ENCODE measurements at places on chromosomes 1 and 21.

DNA sequence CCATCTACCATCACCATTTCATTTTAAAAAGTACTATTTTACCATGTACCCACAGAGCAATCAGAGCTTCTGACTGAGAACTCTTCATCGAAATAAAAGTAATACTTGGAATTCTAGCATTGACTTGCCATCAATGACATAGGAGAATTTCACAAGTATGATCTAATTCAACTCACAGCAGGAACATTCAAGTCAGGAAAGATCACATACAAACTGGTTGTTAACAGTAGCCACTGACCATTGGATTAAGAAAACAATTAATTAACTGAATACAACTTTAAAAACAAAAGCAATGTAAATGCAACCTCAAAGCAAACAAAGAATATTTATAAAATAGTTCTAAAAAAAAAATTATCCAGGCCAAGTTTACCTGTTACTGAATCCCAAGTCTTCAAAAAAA, 18.8 kb downstream of the RNF115 start:
- no peak for DNase-seq

GRCh38 chr1:66925558-66925910, 744 bp downstream of the MIER1 start:
- DNase-seq: no peak

DNA sequence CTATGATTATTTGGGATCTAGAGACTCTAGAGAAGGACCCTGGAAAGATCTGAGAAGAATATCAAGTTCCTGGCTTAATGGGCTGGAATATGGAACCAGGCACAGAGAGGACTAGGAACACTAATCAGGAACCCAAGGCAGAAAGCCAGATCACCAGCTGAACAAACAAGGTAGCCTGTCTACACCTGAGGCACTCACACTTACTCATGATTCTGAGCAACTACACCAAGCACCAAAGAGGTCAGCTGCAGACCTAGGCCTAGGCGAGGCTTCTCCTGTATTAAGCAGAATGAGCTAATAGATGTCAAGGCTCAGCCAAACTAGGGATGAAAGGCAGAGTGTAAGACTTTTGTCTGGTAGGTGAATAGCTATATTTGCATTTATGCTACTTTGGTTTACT, 368.1 kb downstream of the LTN1 start:
- DNase-seq: no peak

GRCh38 chr21:37848721-37849490, 67.4 kb downstream of the KCNJ6 start:
- no peak for DNase-seq

DNA sequence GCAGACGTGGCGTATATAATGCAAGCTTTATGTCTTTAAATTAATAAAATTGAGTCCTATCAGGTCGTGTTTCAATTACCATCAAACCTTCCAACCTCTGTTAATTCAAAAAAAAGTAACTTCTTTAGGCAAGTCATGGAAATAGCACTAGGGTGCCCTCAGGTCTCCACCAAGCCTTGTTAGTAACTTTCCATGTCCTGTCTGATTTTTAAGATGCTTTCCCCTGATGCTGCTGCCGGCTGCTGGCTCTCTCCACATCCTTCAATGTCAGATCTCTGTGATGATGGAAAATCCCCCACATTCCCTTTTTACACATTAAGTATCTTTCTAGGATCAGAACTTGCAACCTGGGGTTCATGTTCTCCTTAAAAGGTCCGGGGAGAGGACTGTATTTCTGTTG, 3.0 kb downstream of the ERG start:
- no peak for DNase-seq

DNA sequence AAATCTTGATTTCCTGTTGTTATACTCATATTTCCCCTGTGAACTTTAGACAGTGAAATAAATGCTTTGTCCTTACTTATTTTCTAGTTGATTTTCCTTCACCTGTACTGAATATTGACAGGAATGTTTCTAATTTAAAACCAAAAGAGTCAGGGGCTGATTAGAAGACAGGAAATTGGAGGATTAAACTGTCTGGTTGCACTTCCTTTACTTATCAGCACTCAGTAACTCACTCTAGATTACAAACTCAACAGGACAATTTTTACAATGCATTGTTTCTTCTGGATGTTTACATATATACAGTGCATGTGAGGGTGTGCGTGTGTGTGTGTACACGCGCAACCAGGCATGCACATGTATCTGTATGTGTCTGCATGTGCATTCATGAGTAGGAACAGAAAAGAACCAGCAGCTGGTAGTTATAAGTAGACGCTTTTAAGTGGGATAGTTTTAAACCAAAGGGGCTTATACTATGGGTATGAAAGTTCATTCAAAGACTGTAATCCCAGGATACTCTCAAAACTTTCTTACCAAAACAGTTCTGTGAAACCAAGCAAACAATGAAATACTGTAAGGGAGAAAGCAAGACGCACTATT, 212.0 kb upstream of the NFIA start:
- DNase-seq: no peak

DNA sequence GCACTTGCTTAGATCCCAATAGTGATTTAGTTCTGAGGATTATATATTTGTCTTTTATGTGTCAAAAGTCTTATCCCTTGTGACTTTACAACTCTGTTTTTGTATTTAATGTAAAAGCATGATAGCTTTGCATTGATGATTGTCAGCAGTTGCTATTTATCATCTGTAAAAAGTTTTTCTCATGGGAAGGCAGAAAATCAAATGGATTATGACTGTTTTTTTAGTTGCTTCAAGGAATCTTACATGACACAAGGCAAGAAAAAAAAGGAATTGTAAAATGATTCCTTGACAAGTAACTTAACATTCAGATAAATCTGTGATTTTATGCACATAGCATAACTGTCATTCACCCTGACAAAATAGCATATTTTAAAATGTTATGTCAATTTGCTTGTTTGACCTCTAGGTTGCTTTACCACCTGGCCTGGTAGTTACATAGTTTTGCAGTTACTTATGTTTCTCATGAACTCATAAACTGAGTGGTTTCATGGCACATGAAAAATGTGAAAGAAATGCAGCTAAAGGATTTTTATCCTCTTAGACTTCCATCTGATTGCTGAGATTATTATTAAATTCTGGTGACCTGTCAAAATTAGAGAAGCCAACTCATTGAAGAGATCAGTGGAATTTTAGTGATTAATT, 622.6 kb downstream of the ADGRL2 start:
- DNase-seq: no peak

- no peak for DNase-seq
Measured at GRCh38 chr1:31637915-31638673, 6.6 kb downstream of the PEF1 start.

DNA sequence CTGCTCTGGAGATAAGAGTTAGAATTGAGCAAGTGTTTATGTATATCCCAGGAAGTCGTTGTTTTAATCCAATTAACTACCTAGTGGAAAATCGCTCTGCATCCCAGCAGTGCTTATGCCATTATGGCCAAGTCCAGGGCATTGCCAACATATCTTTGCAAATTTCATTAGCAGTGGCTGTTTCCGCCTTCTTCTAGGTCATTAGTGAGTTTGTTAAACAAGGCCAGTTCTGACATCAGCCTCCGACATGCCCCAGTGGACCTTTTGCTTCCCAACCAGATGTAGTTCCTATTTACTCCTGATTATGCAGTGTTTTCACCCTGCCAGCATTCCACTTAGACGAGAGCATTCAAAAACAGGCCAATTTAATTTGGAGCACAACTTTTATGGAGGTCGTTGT, 106.8 kb upstream of the FAM78B start:
- DNase-seq: no peak

DNA sequence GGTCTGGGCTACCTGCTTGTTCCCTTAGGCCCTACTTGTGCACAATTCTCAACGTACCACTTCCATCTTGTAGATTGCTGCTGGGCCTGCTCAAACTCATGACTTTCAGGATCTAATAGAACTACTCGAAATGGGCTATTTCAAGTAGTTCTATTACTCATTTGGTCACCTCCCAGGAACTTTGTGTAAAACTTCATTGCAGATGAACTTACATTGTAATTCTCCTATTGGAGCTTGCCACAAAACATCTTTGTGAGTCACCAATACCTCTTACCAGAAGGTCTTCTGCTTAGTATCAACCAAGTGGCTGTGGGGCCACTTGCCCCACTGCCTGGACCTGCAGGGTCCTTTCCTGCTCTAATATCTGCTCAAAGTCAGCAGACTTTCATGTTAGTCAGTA, 10.7 kb upstream of the MYOCOS start:
- no peak for DNase-seq

GRCh38 chr1:46401964-46402626, 8.0 kb downstream of the FAAH start:
- DNase-seq: peak; percentile 20

GRCh38 chr21:30233228-30234020, 17.5 kb upstream of the CLDN8 start:
- no peak for DNase-seq

- DNase-seq: no peak
Measured at GRCh38 chr1:207398986-207399385, 55.1 kb upstream of the CR2 start.

DNA sequence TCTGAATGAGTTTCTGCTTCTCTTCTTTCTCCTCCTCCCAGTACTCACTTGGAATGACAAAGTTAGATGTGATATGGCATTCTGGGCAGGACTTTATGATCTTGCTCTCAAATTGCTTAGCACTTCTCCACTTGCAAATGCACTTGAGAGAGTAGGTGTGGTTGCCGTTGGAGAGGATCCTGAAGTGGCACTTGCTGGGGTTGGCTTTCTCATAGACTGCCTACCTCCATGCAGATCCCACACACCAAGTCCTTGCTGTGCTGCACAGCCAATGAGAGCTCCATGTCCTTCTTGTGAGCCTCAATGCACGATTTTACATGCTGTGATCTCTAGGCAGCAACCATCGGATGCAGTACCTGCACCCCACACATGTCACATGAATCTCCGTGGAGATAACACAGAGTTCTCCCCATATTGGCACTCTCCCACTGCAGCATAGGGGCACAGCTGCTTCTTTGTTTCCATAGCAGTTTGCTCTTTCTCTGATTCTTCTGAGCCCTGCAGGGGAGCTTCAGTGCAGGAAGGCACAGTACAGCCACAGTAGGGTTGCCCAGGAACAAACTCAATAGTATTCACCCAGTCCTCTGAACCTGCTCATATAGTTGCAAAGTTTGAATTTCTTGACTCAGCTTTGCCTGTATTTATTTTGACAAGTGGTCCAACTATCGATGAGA, 45.2 kb downstream of the ZNF691 start:
- DNase-seq: no peak

DNA sequence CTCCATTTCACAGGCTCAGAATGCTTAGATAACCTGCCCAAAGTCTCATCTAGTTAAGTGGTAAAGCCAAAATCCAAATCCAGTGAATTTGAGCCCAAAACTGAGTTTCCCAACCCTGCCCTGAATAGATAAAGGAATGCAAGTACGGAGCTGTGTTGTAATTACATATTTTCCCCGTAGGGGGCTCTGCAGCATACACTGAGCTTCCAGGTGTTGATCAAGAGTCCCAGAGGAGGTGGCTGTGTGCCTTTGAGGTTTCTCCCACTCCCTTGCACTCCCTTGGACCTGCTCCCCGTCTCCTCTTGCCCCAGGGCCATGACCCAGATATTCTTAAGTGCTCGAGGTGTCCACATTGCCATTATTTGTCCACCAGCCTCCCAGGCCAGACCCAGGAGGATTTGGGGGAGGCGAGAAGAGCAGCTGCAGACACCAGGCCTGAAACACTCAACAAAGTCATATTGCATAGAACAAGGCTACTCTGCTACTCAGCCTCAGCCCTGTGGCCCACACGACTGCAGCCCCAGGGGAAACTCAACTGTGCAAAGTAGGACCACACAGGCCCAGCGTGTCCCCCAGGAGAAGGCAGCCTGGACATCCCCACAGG, 18.4 kb upstream of the LY9 start:
- DNase-seq: peak; percentile 66

- DNase-seq: no peak
Measured at GRCh38 chr1:92184632-92185031, 33.1 kb upstream of the C1orf146 start.

GRCh38 chr21:41891132-41891531, 12.0 kb upstream of the PRDM15 start:
- DNase-seq: no peak
